ENCODE measurements at places on chromosomes 4 and X. TPM values are rescaled to one million over a fixed set of nuclear protein-coding genes. Genes with fewer than 3 reads are reported as not detected.

MSANTD1 gene
- 0.56 TPM for total RNA-seq

TLR8 gene
- total RNA-seq = not detected

ERCC6L gene
- total RNA-seq = 3.8 TPM

NPFFR2 gene
- not detected for total RNA-seq

CYLC1 gene
- total RNA-seq = not detected

ANK2 gene
- 226 TPM for total RNA-seq

SHOX gene
- total RNA-seq = not detected

TRAM1L1 gene
- total RNA-seq = 0.50 TPM

GLRA3 gene
- total RNA-seq = 0.13 TPM

Data from aortic smooth muscle cell (primary cell).